BJ (cell line): ENCODE measurements at places on chromosomes 16 and 17.

- DNase-seq = no peak
These were observed 46.6 kb upstream of the TANC2 start for GRCh38 chr17:62919388-62919787.

GRCh38 chr17:6706499-6706898, 6.7 kb downstream of the SLC13A5 start:
- no peak for DNase-seq

DNA sequence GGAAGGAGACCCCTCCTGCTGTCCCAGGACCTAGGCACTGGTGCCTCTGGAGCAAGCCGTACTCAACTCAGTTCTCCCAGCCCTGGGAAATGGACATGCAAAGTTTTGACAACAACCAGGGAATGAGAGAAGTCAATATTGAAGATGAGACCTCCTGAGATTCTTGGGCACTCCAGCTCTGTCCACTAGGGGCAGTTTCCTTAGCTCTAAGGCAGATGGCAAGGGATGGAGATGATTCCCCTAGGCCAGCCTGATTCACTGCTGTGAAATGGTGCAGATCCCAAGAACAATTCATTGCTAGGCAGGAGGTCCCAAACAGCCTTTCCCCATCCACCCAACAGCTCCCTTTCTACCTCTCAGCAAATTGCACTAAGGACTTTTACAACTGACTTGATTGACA, 20.5 kb upstream of the SDR42E2 start:
- no peak for DNase-seq

GRCh38 chr17:2433696-2434095, 32.8 kb upstream of the MNT start:
- no peak for DNase-seq

DNA sequence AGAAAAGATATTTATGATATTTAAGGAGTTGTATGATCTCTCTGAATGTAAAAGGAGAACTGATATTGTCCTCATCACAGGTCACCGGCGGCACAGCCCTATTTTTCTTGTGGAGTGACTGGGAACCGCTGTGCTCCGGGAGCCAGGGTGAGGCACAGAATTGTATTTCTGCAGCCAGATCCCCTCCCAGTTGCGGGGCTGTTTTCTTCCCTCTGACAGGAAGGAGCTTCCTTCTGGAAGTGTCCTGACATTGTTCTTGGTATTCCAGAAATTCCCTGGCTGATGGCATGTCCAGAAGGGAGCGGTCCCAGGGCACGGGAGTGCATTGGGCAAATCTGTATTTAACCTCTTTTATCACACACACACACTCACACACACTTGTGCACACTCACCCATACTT, 268.6 kb upstream of the FOXF1 start:
- no peak for DNase-seq

- no peak for DNase-seq
These were observed 26.0 kb downstream of the COPZ2 start for GRCh38 chr17:48011405-48012150.

DNA sequence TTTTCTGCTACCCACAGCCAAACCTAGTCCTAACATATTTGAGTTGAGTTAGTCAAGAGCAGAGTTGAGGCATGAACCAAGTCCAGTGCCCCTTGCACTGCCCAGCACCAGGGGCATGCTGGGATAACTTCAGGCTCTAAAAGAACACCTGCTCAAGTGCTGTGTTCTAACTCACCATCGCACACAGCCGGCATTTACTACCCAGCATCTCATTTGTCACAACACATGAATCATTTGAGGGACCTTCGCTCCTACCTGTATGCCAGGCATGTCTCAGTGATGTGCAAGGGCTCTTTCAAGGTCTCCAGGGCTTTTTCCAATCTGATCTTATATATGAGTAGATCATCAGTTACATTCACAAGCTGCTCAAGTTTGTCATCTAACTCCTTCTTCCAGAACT, 12.6 kb downstream of the TEKT1 start:
- no peak for DNase-seq

GRCh38 chr17:65797809-65798208, 236.4 kb upstream of the AXIN2 start:
- DNase-seq = no peak

DNA sequence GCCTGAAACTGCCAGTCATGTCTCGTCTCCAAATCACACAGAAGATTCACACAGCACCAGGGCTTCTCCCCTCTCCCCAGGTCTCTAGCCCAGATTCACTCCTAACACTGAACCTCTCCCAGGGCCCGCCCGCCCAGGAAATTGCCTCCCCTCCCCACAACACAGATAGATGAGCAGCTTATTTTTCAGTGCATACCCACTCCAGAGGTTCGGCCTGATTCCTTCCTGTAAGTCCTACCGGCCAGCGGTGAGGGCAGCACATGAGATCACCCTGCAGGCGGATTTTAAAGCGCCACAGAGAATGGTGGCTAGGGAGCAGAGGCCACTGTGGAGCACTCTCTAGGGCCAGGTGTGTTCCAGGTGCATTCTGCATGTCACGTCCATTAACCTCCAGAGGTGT, 301.8 kb downstream of the IRF8 start:
- DNase-seq = no peak

- no peak for DNase-seq
These were observed 1002.9 kb downstream of the KCNJ18 start for GRCh38 chr17:22695228-22695619.

DNA sequence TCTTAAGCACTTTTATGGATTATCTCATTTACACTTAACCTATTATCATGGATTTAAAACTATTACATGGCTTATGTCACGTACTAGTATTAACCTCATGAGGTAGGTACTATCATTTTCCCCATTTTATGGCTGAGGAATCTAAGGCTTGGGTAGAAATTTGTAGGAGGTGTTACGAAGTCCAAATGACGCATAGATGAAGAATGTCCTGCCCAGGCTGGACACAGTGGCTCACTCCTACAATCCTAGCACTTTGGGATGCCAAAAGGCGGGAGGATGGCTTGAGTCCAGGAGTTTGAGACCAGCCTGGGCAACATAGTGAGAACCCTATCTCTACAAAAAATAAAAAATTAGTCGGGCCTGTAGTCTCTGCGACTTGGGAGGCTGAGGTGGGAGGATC, 4.8 kb upstream of the C1QL1 start:
- no peak for DNase-seq

DNA sequence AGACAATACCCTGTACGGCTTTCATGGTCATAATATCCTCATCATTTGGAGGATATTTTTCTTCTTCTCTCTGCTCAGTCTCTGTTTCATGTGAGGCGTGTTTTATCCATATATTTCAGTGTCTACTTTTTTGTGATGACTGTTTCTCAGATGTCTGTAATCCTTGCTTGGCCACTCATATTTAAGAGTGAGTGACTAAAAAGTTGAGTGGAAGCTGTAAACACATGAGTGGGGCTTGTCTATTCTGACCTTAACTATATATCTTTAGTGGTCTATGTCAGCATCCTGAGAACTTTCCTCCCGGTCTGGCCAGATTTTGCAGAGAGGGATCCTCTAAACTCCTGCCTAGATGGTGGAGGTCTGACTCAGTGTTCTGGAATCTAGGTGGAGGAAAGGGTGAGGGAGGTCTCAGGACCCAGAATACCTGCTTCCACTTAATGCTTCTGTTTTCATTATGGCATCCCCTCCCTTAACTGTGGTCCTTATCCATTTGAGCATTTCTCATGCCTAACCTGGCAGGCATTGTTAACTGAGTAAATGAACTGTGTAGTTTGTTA, 6.0 kb downstream of the DDX19B start:
- no peak for DNase-seq

DNA sequence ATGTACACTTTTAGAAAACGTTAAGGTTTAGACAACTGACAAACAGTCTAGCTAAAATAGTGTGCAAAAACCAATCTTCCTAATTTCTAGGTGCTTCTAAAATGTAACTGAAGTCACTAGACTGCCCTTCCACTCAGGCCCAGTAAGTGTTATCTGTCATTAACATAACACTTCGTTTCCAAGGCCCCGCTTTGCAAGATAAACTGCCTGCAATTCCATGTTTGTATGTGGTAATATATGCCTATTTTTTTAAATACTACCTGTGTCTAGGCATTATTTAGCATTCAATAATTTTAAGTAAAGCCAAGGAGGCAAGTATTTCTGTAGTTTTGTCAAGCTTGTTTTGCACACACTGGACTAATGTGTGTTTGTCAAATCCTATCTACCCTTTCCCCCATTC, 3.2 kb downstream of the USP32 start:
- DNase-seq = no peak

GRCh38 chr16:68273896-68274295, 9.6 kb downstream of the SLC7A6 start:
- DNase-seq = no peak

GRCh38 chr17:58329810-58330537, 1.4 kb upstream of the TSPOAP1 start:
- DNase-seq = no peak

GRCh38 chr17:45376171-45377005, 56.3 kb downstream of the ARHGAP27 start:
- no peak for DNase-seq

DNA sequence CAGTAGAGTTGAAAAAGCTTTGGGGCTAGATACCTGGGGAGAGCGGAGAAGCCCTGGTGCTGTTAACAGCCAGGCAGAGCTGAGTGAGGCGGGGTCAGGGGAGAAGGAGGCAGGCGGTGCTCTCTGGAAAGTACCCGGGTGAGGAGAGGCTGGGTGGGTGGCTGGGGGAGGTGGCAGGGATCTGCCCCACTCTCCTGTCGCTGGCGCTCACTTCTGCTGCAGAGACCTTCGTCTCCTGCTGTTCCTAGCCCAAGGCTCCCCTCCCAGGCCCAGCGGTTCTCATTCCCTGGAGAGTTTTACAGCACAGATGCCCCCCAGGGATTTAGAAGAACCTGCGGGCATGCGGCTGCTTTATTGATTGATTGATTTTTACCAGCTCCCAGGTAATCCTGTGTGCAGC, 302.8 kb downstream of the IRF8 start:
- no peak for DNase-seq

- DNase-seq = no peak
These were observed 11.5 kb upstream of the HS3ST6 start for GRCh38 chr16:1929578-1930337.

DNA sequence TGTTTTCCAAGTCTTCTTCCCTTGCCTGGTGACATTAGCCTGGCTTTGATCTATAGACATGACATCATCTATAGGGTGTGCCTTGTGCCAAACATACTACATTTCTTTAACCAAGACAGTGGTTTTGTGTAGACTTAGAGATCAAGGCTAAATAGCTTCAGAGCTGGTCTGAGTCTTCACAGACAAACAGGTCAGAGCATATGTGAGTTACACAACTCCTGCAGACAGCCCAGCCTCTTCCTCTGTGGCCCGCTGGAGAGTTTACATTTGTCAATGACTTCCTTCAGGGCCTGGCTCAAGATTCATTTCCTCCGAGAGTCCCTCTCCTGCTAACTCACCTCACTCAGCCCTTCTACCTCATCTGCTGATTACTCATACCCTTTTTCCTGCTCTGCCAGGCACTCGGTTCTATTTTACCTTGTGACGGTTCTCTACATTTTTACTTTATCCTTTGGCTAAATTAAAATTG, 73.1 kb upstream of the TANC2 start:
- DNase-seq = peak; percentile 33

GRCh38 chr17:15092762-15093161, 172.4 kb downstream of the PMP22 start:
- DNase-seq = no peak
